ENCODE measurements at places on chromosomes 16 and 17.

DNA sequence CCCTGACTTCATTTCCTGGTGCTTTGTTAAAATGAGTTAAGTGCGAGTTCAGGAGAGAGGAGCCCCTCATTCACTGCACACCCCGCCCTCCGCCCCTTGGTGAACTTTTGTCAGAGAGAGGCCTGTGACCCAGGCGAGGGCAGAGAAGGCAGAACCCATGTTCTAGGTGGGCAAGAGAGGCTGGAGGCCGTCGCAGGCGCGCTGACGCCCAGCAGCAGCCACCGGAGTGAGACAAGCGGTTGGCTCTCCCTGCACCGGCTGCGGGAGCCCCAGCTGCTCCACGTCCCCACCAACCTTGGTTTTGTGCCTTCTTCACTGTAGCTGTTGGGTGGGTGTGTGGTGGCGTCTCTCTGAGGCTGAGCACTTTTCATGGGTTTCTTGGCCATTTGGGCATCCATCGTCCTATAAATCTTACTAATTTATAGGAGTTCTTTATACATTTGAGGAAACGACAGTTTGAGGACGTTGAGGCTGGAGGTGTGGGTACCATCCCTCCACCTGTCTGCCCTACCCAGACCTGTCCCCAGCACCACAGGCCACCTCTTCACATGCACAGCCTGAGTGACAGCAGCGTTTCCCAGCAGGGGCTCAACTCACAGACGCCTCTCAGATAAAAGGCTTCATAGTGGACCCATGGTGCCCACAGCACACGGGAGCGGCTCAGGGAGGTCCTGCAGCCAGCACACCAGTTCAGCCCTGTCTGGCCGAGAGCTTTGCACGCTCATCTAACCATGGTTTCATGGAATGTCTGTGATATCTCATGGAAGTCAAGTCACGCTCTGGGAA lies 45.2 kb upstream of the CBFA2T3 start:
- DNase-seq, result no peak

DNA sequence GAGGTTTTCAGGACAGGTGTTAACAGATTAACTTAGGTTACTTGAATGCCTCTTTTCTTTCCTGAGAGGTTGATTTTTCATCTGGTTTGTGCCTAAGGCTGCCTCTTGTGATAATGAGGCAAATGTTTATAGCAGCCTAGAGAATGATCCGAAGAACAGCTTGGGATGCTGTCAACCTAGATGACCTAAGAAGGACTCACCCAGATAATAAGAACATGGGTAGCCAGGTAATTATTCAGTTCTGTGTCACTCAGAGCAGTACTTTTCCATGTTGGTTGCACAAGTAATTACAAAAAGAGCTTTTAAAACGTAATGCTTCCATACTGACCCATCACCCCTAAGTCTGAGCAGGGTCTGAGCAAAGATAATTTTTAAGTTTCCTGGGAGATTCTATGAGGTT lies 60.3 kb downstream of the CHD9 start:
- no peak for DNase-seq

GRCh38 chr17:371583-371982 lies 19.0 kb upstream of the RPH3AL start:
- DNase-seq, result no peak

- DNase-seq, result no peak
Measured at GRCh38 chr17:13933441-13934276, 135.6 kb upstream of the COX10 start.

- DNase-seq, result no peak
Measured at GRCh38 chr17:50203086-50203485, 1.7 kb upstream of the COL1A1 start.

- DNase-seq, result no peak
Measured at GRCh38 chr17:73623247-73623646, 21.0 kb downstream of the SDK2 start.

GRCh38 chr17:80031691-80032430 lies 3.8 kb downstream of the TBC1D16 start:
- DNase-seq, result no peak

- no peak for DNase-seq
Measured at GRCh38 chr17:67178555-67178954, 66.4 kb downstream of the HELZ start.

GRCh38 chr16:23436951-23437350 lies 16.0 kb downstream of the COG7 start:
- no peak for DNase-seq
